ENCODE measurements at places on chromosomes 1 and 21. TPM values are rescaled to one million over a fixed set of nuclear protein-coding genes. Genes with fewer than 3 reads are reported as not detected.

DNA sequence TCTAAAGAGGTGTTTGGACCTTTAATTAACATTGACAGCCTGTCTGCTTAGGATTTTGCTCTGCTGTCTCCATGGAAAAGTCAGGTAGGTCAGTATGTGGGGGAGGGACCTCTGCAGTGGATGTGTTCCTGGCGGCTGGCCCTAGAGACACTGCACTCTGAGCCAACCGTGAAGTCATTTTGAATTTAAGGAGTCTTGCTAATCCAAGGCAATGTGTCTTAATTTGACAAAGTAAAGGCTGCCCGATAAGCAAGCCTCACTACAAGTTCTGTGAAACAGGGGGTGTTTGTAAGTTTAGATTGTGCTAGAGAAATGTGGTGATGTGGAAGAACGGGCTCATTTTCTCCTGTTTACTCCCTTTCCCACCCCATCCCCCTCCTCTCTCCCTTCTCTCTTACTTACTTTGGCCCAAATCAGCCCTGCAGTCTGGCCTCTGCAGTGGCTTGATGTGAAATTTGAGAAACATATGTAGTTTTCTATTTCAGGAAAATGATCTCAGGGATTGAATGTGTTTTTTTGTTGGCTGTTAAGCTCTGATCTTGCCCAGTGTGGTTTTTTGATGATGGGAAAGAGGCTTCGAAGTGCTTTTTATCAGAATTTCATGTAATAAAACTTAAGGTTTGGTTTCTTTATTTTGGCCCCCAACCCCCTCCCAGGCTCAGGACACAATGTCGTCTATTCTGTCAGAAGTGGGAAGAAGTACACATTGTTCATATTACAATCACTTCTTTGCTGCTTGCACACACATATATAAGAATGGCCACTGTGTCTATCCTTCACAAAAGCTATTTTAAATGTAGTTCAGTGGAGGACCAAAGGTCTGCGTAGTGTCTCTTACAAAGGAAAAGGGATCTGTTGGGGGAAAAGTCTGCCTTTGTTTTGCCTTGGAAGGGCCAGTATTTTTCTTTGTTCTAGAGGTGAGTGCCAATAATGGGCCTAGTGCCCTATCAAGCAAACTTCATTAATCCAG, 96.6 kb downstream of the FGGY start:
- DNase-seq, result peak; percentile 79

- DNase-seq, result no peak
These were observed 235.2 kb downstream of the RPS6KC1 start for GRCh38 chr1:213286235-213286634.

Gene TIE1
- total RNA-seq, result 22.2 TPM

Gene COL8A2
- total RNA-seq, result 1.0 TPM

GRCh38 chr1:230114237-230114651, 47.2 kb downstream of the GALNT2 start:
- no peak for DNase-seq

DNA sequence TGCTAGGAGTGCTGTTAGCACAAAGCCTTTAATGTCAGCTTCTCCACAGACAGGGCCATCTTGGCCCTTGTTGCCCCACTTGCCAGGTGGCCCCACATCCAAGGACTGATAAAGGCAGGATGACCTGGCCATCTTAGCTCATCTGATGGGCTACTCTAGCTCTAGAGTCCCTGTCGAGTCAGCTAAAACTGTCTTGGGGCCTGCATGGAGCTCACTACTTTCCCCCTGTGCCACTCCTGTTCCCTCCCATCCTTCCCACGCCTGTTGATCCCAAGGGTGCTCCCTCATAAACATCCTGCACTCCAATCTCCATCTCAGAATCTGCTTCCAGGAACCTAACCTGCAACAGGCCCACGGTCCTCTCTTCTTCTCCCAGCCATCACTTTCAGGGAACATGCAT, 652 bp upstream of the GPX7 start:
- no peak for DNase-seq

DNA sequence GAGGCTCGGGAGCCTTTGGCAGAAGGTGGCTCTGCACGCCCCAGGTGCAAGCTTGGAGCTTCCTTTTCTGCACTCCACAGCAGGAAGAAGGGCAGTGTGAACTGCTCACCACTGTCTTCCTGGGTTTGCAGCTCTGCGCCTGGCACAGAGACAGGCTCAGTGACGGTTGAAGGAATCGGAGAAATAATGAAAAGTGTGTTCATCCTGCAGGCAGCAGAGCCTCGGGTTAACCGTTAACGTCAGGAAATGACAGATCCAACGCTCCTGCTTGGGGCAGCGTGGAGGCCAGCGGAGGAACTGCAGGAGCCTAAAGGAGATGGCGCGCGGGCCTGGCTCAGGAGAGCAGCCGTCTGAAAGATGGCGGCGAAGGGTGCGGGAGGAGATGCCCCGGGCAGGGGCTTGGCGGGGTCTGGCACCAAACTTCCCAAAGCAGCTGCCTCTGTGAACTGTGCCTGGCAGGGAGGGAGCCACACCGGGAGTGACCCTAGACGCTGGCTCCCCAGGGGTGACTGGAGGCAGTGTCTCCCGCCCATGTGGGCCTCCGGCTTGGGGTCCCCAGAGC, 10.9 kb upstream of the SAMD11 start:
- DNase-seq, result peak; percentile 52

Gene PCP4
- 5.4 TPM for total RNA-seq

DNA sequence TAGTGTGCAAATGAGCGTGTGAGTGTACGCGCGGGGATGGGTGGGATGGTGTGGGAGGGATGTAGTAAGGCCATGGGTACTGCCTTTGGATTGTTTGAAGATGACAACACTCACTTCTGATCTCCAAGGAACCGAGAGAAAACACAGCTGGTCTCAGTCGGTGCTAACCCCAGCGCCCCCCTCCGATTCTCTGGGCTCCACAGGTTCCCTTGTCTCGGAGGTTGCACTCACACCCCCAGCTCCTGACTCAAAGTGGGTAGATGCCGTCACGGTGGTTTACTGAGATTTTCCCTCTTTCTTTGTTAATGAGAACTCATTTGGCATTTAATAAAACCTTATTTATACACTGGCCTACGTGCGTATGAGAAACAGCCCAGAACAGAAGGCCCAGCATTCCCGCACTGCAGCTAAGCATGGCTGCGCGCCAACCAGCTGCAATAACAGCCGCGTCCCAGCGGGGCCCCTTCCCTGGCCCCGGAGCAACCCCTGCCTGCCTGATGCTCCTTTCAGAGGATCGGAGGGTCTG, 25.8 kb downstream of the ABCA4 start:
- DNase-seq, result peak; percentile 93

- no peak for DNase-seq
These were observed 12.3 kb downstream of the AHDC1 start for GRCh38 chr1:27591622-27592021.

GRCh38 chr1:154788886-154789285, 81.2 kb downstream of the KCNN3 start:
- DNase-seq, result no peak

- DNase-seq, result peak; percentile 75
These were observed 33.7 kb upstream of the VASH2 start for GRCh38 chr1:212916481-212917133.

Gene RALGPS2
- 14.4 TPM for total RNA-seq

GRCh38 chr1:38581396-38581795, 278.2 kb downstream of the RRAGC start:
- no peak for DNase-seq

Measured in Right ventricle myocardium inferior (tissue), 1 donor.